ENCODE measurements at places on chromosomes 5 and 9.

DNA sequence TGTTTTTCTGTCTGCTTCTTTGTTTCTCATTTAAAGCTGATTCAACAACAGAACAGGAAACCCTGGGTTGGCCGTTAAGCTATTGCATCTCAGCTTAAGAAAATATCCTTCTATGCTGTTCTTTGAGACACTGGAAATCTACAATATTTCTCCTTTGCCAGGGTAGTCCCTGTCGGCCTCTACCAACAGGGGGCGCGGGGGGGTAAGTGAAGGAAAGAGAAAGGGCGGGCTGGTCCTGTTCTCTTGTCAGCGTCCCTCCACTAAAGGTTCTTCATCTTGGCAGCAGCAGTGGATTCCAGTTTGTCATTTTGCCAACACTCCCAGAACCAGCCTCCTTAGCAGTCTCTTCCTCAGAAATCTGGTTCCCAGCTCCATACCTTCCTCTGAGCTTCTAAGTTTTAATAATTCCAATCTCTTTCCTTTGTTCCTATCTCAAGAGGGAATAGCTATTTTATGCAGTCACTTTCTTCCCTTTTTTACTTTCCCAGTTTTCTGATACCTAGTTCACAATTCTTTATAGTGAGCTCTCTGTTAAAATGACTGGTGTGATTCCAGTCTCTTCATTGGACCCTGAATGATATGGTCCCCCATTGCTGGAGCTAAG is 222.3 kb downstream of the GLIS3 start:
- no peak for DNase-seq

DNA sequence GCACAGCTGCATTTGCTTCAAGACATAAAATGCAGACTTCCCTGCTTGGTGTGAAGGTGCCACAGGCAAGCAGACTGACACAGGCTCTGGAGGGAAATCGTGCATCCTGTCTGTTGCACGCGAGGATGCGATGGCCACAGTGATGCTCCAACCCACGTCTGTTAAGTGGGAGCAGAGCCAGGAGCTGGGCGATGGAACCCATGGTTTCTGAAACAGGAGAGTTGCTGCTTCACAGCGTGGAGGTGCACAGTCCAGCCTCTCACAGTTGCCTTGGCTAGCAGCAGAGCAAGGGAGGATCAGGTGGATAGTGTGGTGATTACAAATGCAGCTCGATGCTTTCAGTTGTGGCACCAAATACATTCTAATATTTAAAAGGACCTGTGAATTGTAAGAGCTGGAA is 108.8 kb downstream of the TENT4A start:
- no peak for DNase-seq

- DNase-seq = no peak
Measured at GRCh38 chr5:58016358-58016757, 443.5 kb downstream of the PLK2 start.

DNA sequence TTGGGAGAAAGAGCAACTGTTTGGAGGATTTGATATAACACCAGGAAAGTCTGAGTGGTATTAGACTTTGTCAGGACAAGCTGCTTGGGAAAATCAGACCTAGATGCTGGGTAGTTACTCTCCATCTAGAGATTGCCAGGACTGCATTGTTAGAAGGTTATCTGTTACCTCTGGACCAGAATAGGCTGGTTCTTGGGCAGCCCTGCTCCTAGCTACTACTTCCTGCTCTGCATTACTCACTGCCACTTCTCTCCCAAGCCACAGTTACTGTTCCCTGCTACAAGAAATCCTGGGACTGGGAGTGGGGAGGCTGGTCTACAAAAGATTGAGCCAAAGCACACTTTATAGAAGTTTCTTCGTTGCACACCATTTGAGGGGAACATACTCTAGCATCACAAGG is 95.5 kb upstream of the KCNN2 start:
- DNase-seq = no peak

DNA sequence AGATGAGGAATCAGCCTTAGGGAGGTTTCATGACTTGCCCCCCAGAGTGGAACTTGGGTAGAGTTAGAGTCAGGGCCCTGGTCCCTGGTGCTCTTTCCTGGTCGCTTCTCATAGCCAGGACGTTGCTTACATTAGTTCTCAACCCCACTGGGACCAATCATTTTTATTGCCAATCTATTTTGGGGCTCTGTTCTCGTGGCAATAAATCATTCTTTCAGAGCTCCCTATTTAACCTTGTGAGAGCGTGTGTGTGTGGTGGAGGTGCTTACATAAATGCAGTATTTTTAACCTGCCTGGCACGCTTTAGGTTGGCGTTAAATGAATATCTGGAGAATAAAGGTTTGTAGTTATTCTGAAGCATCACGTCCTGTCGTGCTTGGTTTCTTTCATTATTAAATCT is 4.1 kb downstream of the TRIO start:
- no peak for DNase-seq

- DNase-seq = no peak
Measured at GRCh38 chr5:163696579-163696887, 191.1 kb downstream of the MAT2B start.

DNA sequence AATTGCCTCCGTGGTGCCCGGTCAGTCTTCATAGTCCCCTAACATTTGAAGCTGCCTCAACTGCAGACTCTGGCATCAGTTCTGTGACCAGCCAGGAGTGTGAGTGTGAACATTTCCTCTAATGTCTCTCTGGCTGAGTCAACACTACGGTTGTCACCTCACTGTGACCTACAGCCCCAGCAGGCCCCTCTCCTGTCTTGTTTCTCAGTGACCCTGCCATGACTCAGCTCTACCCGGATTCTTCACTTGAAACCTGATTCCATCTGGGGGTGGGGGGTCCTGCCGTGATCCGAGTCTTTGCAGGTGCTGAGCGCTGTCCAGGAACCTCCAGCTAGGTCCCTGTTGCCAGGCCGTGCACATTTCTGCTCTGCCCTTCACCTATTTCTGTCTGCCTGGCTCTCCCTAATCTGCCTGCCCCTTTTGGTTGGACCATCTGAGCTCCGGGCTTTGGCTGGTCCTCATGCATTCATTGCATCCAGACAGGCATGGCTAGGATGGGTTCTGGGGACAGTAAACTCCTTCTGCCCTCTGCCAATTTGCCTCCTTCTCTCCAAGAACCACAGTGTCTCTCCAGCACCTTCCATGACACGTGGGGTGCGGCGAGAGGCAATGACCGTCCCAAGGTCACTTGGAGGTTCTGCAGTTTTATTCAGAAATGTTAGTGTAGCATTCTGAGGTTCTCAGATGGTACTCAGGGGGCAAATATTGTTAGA is 24.2 kb downstream of the STC2 start:
- DNase-seq = no peak

DNA sequence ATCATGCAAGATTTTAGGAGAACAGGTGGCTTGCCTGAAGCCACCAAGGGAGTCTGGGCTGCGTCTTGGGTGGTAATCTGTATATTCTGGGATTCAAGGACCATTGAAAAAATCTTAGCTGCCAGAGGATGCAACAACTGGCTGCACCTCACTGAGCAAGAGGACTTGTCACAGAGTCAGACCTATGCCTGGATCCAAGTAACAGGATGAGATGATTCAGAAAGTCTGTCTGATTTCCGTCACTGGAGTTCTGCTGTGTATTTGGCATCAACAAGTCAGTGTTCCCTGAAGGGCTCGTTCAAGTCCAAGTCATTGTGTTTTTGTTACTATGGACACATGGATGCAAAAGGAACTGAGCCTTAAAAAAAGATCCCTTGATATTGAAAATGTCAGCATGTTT is 37.8 kb upstream of the CARTPT start:
- no peak for DNase-seq

DNA sequence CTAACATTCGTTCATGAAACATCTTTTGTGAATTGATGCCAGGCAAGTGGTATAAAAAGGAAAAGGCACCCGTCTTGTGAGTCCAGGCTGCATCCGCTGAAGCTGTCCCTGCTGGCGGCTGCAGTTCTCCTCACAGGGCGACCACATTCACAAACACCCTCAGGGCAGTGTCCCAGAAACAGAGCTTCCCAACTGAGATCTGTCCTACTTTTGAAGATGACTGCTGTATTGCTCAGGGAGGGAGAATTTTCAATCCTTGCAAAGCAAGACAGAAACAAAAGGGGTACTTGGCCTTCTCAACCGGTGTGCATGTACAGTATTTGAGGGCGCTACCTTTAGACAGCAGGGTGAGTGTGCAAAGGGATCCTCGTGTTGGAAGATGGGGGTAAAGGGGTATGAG is 316.1 kb downstream of the GADD45G start:
- no peak for DNase-seq

DNA sequence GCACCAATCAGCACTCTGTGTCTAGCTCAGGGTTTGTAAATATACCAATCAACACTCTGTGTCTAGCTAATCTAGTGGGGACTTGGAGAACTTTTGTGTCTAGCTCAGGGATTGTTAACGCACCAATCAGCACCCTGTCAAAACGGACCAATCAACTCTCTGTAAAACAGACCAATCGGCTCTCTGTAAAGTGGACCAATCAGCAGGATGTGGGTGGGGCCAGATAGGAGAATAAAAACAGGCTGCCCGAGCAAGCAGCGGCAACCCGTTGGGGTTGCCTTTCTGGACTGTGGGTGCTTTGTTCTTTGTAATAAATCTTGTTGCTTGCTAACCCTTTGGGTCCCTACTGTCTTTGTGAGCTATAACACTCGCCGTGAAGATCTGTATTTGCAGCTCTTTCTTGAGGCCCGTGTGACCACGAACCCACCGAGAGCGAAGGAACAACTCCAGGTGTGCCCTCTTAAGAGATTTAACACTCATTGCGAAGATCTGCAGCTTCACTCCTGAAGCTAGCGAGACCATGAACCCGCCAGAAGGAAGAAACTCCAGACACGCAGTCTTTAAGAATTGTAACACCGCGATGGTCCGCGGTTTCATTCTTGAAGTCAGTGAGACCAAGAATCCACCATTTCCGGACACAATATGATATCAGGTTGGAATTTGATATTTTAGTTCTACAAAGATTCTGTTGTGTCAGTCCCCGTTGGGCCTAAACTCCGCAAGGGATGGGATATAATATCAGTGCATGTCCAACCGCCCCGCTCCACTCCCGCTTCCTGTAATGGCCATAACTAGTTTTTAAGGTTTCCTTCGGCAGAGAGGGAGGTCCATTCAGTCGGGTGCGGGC is 740 bp upstream of the TRMT10B start:
- DNase-seq = no peak

DNA sequence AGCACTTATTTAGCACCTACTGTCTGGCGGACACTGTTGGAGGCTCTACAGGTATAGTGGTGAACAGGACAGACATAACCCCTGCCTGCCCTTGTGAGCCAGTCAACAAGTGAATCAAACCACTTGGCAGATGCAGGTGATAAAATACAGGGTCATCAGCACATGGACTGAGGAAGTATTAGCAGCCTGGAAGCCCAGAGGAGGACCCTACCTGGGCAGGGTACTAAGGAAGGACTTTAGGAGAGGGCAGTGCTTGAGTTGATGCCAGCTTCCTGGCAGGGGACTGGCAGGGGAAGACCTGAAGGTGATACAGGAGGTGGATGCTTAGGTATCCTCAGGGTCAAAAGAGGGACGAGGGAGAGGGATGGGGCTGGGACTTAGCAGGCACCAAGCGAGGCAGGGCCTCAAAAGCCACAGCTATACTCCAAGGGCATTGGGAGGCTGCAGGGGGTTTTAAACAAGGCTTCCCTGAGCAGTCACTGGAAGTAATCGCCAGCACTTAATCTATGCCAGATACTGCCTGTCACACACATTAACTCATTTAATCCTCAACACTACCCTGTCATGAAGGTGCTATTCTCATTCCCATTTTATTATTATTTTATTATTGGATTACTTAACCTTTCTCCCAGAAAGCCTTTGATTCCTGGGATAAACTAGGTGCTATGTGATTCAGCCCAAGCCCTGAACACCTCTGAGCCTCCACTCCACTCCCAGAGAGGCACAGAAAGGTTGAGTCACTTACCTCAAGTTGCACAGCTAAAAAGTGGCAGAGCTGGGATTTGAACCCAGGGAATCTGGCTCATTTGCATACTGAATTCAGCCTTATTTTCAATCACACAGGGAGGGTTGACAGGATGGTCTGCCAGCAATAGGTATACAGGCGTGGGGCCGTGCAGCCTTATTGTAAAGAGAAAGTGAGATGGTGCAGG is 63.8 kb upstream of the ORM1 start:
- DNase-seq = no peak

DNA sequence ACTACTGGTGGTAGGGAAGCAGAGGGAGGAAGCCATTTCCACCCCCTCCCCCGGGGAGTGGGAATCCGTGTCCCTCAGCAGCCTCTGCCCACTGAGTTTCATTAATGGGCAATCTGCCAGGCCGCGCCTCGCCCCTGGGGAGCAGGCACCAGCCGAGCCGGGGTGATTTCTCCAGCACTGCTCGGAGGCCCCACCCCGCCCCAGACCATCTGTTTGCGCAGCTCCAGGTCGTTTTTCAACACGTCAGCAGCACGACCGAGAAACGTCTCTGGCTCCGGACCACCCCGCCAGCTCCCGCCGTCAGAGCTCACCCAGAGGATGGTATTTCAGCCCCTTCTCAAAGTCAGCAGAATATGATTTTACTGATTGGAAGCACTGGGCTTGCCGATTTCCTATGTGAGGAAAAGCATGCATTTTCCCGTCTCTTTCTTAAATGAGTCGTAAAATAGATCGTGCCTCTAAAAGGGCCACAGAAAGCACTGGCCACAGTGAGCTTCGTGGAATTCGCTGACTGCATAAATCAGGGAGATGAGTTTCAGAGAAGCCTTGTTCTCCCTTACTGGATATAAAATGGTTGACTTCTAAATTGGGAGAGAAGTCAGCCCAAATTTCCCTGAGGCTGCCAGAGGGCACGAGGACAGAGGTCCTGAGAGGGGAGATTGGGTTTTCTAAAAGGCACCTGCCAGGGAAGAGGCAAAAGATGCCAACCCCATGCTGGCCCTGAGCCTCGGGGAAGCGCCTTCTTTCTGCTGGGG is 47.0 kb downstream of the OLFM1 start:
- DNase-seq = no peak

DNA sequence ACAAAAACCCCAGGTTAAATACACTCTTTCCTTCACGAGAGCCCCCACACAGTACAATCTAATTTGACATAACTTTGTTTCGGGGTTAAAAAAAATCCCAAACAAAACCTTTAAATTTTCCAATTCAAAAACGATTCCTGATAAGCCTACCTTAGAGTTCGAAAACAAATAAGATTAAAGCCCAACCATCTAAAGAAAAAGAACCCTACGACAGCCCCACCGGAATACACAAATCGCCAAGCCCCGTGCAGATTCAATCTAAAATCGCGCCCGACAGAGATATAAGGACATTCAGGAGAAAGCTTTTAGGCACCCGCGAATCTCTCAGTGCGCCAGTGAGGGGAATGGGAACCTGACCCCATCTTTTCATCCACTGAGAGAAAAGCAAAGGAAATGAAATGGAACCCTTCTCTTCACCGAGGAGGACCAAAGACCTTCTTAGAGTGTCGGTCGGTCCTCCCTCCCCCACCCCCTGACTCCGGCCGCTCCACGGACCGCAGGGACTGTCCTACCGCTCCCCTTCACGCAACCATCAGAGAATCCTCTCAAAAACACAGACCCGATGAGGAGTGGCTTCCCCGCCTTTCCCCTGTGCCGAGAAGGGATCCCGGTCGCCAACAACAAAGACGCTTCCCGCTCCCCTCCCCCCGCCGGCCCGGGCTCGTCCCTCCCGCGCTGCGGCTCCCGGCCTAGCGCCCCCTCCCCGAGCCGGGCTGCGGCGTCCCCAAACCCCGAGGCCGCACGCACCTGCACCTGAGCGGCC is 925 bp downstream of the ABHD17B start:
- DNase-seq = no peak

- no peak for DNase-seq
Measured at GRCh38 chr5:90911169-90911568, 352.6 kb downstream of the ADGRV1 start.

Measured in esophagus squamous epithelium (tissue), 5 donors.